B cell (primary cell): ENCODE measurements at places on chromosomes 6 and 20.

DNA sequence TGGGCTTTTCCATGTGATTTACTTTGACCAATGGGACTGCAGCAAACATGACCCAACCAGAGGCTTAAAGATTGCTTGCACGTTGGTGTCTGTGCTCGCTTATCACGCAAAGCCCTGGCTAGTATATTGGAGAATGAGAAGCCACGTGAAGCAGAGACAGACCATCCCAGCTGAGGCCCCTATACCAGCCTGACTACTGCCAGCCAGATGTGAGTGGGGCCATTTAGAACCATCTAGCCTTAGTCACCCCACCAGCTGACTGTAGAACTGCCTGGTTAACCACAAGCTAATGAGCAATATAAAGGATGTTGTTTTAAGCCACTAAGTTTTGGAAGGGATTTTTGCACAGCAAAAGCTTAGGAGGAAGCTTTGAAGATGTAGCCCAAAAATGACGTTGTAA is 74.5 kb downstream of the MACROD2 start:
- H3K27me3 ChIP-seq = no peaks in the 10 kb centered on the region
- no peak for DNase-seq
- no peaks in the 10 kb centered on the region for H3K4me1 ChIP-seq
- no peaks in the 10 kb centered on the region for H3K36me3 ChIP-seq

- H3K4me1 ChIP-seq = peaks cover 10% of the 10 kb centered on the region
- peaks cover 11% of the 10 kb centered on the region for H3K36me3 ChIP-seq
- no peak for DNase-seq
- H3K27me3 ChIP-seq = no peaks in the 10 kb centered on the region
These were observed 24.8 kb downstream of the RRBP1 start for GRCh38 chr20:17657079-17657825.

DNA sequence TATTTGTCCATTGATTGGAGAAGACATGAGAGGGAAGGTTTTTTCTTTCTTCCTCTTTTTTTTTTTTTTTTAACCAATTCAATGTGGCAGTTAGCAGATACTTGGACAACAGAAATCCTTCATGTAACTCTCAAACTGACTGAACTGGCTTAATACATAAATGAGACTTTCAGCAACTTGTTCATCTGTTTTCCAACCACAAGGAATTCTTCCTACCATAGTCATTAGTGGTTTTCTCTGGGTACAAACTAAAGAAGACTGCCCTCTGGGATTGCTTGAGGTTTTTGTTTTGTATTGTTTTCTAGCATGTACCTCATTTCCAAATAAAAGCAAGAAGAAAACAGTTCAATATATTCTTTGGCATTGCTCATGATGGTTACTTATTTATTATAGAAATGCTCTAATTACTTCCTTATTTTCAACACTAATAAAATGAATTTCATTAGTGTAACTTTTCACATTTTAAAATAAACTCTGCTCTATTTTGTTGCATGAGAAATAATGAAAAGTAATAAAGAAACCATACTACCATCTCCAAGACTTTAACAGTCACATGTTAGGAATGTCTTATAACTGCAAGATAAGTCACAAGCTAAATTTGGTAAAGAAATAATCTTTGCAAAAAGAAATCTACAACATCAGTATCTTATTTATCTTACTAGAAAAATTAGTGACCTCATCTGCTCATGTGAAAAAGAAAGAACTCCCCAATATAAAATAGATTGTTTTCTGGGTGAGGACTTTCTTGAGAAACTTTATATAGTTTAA is 52.0 kb downstream of the ME1 start:
- H3K36me3 ChIP-seq = no peaks in the 10 kb centered on the region
- no peaks in the 10 kb centered on the region for H3K27me3 ChIP-seq
- no peak for DNase-seq
- no peak overlapping the region for H3K4me3 ChIP-seq
- no peak overlapping the region for H3K27ac ChIP-seq

- no peaks in the 10 kb centered on the region for H3K36me3 ChIP-seq
- H3K27me3 ChIP-seq = no peaks in the 10 kb centered on the region
- no peak for DNase-seq
- no peak overlapping the region for H3K4me3 ChIP-seq
These were observed 114.6 kb upstream of the HTR1E start for GRCh38 chr6:86822747-86823146.

GRCh38 chr6:4568138-4568537 is 208.1 kb upstream of the CDYL start:
- H3K4me3 ChIP-seq = no peak overlapping the region
- no peaks in the 10 kb centered on the region for H3K36me3 ChIP-seq
- no peaks in the 10 kb centered on the region for H3K27me3 ChIP-seq
- no peak for DNase-seq
- H3K27ac ChIP-seq = no peak overlapping the region

DNA sequence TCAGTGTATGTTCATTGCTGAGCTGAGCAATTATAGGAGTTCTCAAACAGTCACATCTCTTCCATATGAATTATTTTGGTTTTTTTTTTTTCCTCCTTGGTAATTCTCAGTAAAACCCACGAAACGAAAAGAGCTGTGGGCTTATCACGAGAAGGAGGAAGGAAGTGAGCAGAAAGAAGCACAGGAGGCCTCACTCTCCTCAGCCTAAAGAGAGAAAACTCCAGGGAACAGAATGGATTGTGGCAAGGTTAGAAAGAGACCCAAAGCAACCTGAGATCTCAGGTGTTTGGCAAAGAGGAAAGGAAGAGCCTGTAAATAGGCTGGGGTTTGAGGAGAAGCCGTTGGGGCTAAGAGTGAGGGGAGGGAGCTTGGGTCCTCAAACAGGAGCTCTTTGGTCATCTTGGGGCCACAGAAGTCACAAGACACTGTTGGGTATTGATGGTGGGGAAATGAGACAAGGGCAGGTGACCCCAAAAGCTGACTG is 67.8 kb upstream of the CITED2 start:
- H3K36me3 ChIP-seq = no peaks in the 10 kb centered on the region
- DNase-seq = no peak
- no peak overlapping the region for H3K4me3 ChIP-seq
- H3K27me3 ChIP-seq = no peaks in the 10 kb centered on the region
- no peak overlapping the region for H3K27ac ChIP-seq
- no peaks in the 10 kb centered on the region for H3K4me1 ChIP-seq

- no peak for DNase-seq
- no peak overlapping the region for H3K27ac ChIP-seq
These were observed 92.1 kb downstream of the PHACTR3 start for GRCh38 chr20:59696476-59696875.
